ENCODE measurements at places on chromosomes 11 and 22.

DNA sequence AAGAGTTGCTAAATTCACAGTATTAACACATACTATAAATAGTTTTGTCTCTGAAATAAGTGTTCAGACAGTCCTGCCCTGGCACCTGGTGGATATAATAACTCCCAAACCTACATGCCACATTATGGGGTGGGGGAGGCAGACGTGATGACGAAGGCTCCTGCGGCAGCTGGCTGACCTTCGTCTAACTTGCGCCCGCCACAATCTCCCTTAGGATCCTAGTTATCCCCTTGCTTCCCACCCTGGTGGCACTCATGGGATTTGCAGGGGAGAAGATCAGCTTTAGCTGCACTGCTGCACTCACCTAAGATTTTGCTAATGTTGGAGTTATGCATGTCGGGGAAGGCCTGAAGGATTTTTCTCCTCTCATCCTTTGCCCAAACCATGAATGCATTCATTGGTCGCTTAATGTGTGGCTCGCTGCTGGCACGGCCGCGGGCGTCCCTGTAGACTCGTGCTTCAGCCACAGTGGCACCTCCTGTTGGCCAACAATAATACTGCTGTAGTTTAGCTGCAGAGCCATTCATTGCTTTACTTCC, 367.6 kb downstream of the SOX6 start:
- DNase-seq, result no peak

GRCh38 chr22:49123621-49124192, 704.0 kb downstream of the BRD1 start:
- no peak for DNase-seq

DNA sequence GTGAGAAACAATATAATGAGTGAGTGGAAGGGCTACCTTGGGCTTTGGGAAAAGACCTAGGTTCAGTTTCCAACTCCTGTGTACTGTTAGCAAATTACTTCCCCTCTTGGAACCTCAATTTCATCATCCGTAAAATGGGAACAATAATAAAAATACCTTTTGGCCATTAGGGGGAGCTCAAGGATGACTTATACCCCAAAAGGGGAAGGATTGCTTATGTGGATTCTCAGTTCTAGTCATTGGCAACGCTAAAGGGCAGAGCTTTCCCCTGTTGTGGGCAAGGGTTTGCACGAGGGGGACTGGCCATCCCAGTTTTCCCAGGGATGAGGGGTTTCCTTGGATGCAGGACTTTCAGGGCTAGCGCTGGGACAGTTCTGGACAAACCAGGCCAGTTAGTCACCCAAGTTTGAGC, 3.1 kb upstream of the COMMD9 start:
- DNase-seq, result no peak

GRCh38 chr22:46449116-46449691, 88.2 kb downstream of the CELSR1 start:
- no peak for DNase-seq

DNA sequence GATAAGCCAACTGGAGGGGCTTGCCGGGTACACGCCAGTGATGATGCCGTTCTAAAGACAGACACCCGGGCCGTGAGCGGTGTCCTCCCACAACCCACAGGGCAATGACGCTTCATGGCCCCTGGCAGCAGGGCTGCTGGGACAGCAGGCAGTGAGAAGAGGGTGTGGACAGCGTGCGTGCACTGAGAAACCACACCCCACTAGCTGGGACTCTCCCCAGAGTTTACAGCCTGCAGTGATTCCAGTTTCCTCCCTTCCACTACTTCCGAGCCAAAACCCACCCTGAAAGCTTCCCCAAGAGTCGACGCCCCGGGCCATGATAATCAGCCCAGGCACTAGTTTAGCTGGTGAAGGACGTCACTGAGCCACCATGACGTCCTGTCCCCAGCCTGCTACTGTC, 29.2 kb downstream of the CPT1A start:
- no peak for DNase-seq

- DNase-seq, result peak; percentile 75
These were observed 295.1 kb upstream of the PLET1 start for GRCh38 chr11:112555491-112556364.

- DNase-seq, result no peak
These were observed 44.1 kb upstream of the GDPD4 start for GRCh38 chr11:77345621-77346020.

- DNase-seq, result no peak
These were observed 98.8 kb downstream of the PRR5L start for GRCh38 chr11:36394926-36395325.

Measured in liver (tissue), 10 donors.